Daoy (cell line): ENCODE measurements at places on chromosomes 16 and 17. TPM values are rescaled to one million over a fixed set of nuclear protein-coding genes. Genes with fewer than 3 reads are reported as not detected.

GRCh38 chr16:54957403-54958166 lies 26.9 kb downstream of the IRX5 start:
- peak; percentile 40 for DNase-seq

CLEC3A gene
- not detected in 2 replicates for total RNA-seq

PIGQ gene
- 15.9 and 16.3 TPM in 2 replicates for total RNA-seq

DNA sequence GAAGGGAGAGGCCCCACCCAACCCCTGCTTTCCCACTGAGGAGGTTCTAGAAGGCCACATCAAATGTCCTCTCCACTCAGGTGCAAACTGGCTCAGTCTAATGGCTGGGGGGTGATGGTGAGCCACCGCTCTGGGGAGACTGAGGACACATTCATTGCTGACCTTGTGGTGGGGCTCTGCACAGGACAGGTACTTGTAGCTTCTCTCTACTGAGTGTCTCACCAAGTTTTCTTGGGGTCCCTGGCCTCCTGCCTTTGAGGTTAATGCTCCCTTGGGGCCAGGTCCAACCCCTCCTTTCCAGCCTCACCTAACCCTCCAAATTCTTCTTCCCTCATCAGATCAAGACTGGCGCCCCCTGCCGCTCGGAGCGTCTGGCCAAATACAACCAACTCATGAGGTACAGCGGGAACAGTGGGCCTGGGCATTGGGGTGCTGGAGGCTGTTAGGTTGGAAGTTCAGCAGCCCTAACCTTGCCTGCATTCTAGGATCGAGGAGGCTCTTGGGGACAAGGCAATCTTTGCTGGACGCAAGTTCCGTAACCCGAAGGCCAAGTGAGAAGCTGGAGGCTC lies 5.7 kb downstream of the ENO3 start:
- no peak for DNase-seq

- DNase-seq, result peak; percentile 86
These were observed 78.3 kb downstream of the TANGO6 start for GRCh38 chr16:68921637-68922036.
